NCI-H2029 treated with DMSO at 0.1 percent for 48 hours (cell line): ENCODE measurements at places on chromosomes 6 and 20.

DNA sequence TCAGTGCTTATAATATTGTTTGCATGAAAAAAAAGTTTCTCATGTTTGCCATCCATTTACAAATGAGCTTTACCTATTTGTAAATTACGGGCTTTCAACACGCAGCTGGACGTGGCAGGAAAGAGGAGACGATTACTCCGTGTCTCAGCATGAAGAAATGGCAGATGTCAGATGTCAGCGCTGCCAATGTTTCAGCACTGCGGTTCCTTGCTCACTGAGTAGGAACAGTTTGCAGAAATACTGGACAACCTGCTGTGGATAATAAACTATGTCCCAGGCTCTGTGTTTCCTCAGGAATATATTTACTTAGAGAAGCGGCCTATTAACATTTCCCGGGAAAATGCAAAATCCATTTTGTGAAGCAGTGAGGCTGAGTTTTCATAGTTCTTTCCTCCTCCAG, 22.7 kb downstream of the RAMACL start:
- no peak for DNase-seq

GRCh38 chr6:89763550-89763949, 56.0 kb downstream of the MDN1 start:
- no peak for DNase-seq

GRCh38 chr6:16967470-16967817, 134.4 kb upstream of the STMND1 start:
- no peak for DNase-seq

DNA sequence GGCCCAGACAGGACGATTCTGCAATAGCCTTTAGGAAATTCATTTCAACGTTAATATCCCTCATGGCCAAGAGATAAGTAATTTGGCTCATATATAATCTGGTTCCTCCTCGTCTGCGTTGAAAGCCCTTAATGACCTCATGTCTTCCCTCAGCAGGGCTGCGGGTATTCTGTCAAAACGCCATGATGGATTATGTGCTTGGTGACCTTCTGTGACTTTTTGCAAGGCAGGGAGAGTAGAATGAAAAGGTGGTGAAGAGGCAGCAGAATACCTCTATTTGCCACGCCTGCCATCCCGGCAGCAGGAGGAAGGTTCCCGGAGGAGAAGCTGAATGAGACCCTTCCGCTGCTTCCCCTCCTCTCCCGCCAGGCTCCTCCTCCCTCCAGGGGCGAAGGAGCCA, 41.1 kb upstream of the SPACA1 start:
- no peak for DNase-seq

DNA sequence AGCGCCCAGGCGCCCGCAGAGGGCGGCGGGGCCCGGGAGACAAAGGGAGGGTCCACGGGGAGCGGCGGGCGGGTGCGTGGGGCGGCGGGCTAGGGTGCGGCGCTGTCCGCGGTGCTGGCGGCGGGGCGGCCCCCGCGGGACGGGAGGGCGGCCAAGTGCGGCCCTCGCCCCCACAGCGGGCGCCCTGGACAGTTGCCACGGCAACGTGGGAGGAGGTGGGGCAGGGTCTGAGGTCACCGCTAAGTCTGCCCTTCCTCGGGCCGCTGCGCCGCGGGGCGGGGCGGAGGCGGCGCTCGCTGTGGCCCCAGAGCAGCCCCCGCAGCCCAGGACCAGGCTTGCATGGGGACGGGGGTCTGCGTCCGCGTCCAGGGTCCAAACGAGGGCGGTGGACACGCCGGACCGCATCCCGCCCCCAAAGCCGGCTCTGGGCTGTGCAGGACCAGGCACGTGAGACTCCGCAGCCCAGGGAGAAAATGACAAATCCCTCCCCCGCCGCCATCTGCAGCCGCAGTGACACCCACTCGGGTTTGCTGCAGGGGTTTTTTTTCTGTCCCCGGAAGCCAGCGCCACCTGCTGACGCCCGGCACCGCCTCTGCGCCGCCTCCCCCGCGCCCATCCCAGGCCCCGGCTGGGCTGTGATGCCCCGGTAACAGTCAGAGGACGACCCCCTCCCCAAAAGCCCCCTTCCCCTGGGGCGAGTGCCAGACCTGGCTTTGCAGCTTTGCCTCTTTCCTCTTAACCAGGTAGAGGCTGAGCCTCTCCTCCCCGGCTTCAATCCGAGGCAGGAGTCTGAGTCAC, 36.8 kb downstream of the YTHDF1 start:
- DNase-seq = no peak

DNA sequence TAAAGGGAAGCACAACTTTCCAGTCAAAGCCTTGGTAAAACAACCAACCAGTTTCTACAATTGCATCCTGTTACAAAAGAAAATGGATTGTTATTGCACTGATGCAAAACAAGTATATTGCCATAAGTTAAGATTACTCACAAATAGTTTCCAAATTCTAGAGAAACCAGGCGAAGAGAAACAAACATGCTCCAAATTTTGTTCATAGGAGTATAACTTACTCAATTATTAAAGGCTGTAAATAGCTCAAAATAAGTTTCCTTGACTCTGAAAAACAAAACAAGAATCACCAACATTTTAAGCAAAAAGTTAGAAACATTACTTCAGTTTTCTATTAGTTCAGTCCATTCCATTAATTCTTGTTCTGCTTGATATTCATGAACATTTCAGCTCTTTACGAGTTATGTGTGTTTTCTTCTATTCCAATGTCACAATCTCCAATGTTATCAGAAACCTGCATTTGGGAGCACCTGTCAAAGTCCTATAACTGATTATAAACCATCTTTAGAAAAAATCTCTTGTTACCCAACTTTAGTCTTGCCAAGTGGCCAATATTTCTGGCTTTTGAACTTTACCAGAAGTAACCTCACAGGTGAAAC, 137.9 kb upstream of the THBS2 start:
- DNase-seq = no peak
